ENCODE measurements at places on chromosomes 12 and 14. TPM values are rescaled to one million over a fixed set of nuclear protein-coding genes. Genes with fewer than 3 reads are reported as not detected.

- DNase-seq: no peak
These were observed 17.2 kb downstream of the NKX2-1 start for GRCh38 chr14:36502558-36503508.

DNA sequence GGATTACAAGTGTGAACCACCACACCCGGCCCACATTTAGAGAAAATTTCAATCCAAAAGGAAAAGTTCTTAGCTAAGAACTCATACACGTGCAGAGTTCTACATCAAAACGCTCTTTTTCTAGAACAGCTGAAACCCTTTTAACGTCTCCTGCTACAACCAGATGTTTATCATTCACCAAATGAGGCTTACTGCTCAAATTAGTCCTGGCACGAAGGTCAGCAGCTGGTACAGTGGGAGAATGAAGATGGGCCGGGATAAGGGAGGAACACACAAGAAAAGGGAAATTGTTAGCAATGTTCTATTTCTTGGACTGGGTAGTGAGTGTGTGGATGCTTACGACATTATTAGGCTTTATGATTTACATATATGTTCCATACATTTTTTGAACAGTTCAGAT, 37.2 kb downstream of the PRKAB1 start:
- no peak for DNase-seq

Gene KLHL33
- polyA plus RNA-seq: 0.13 TPM

Gene TAS2R30
- polyA plus RNA-seq: 0.07 TPM

Measured in adrenal gland (tissue), 19 donors.